Bronchus fibroblast of lung (primary cell): ENCODE measurements at places on chromosomes 2 and 18. TPM values are rescaled to one million over a fixed set of nuclear protein-coding genes. Genes with fewer than 3 reads are reported as not detected.

ADRA2B gene
- total RNA-seq: not detected in 2 replicates

DQX1 gene
- total RNA-seq: not detected in 2 replicates

FAM124B gene
- not detected in 2 replicates for total RNA-seq

UGT1A6 gene
- not detected in 2 replicates for total RNA-seq

CREG2 gene
- under 0.01 and 0.34 TPM in 2 replicates for total RNA-seq

POTEC gene
- not detected in 2 replicates for total RNA-seq

C2orf72 gene
- total RNA-seq: 1.3 TPM in 1 of 2 replicates, not detected in the other

CRYBA2 gene
- not detected in 2 replicates for total RNA-seq

FEV gene
- total RNA-seq: not detected in 2 replicates

LONRF2 gene
- total RNA-seq: under 0.01 TPM in 2 replicates

CRYGD gene
- total RNA-seq: not detected in 2 replicates

NR4A2 gene
- 0.15 and 0.34 TPM in 2 replicates for total RNA-seq

FOXD4L1 gene
- total RNA-seq: not detected in 2 replicates

DHX57 gene
- total RNA-seq: 12.3 and 15.3 TPM in 2 replicates

MGAT5 gene
- 14.0 and 21.9 TPM in 2 replicates for total RNA-seq

ZNF396 gene
- total RNA-seq: 0.67 and 0.89 TPM in 2 replicates

ALMS1 gene
- total RNA-seq: 10.8 and 12.9 TPM in 2 replicates

RPRM gene
- not detected in 2 replicates for total RNA-seq

C1QL2 gene
- not detected in 2 replicates for total RNA-seq

FLACC1 gene
- total RNA-seq: not detected in 2 replicates

NEDD4L gene
- total RNA-seq: 11.4 and 16.5 TPM in 2 replicates

NCL gene
- 96.0 and 105 TPM in 2 replicates for total RNA-seq

MOGAT1 gene
- not detected in 2 replicates for total RNA-seq

ANTXR1 gene
- 23.8 and 24.5 TPM in 2 replicates for total RNA-seq

B3GNT7 gene
- 0.15 and 0.50 TPM in 2 replicates for total RNA-seq

COL5A2 gene
- total RNA-seq: 182 and 192 TPM in 2 replicates

ANKRD30B gene
- under 0.01 TPM in 1 of 2 replicates, not detected in the other for total RNA-seq

CPLX4 gene
- not detected in 2 replicates for total RNA-seq

SPP2 gene
- total RNA-seq: not detected in 2 replicates

PJVK gene
- total RNA-seq: 0.84 and 0.89 TPM in 2 replicates

AOX1 gene
- 27.8 and 36.7 TPM in 2 replicates for total RNA-seq

GKN1 gene
- total RNA-seq: not detected in 2 replicates

ASB3 gene
- total RNA-seq: 16.3 and 16.4 TPM in 2 replicates

TNFAIP6 gene
- 7.4 and 8.1 TPM in 2 replicates for total RNA-seq

LOXHD1 gene
- not detected in 2 replicates for total RNA-seq

MYOM1 gene
- 0.15 TPM in 1 of 2 replicates, not detected in the other for total RNA-seq

EIF2B4 gene
- 37.5 and 39.2 TPM in 2 replicates for total RNA-seq

GALNT3 gene
- total RNA-seq: 0.84 and 2.5 TPM in 2 replicates

NT5C1B gene
- total RNA-seq: not detected in 2 replicates

SF3B1 gene
- 161 and 163 TPM in 2 replicates for total RNA-seq

DAW1 gene
- total RNA-seq: 4.9 and 6.5 TPM in 2 replicates

LRRC30 gene
- total RNA-seq: not detected in 2 replicates

PDE11A gene
- total RNA-seq: not detected in 2 replicates

UPP2 gene
- not detected in 2 replicates for total RNA-seq

SALL3 gene
- total RNA-seq: under 0.01 TPM in 1 of 2 replicates, not detected in the other

TUBA3E gene
- total RNA-seq: not detected in 2 replicates
